ENCODE measurements at places on chromosomes 6 and 20.

GRCh38 chr6:4903121-4903520 is 100.7 kb downstream of the RPP40 start:
- DNase-seq, result no peak

DNA sequence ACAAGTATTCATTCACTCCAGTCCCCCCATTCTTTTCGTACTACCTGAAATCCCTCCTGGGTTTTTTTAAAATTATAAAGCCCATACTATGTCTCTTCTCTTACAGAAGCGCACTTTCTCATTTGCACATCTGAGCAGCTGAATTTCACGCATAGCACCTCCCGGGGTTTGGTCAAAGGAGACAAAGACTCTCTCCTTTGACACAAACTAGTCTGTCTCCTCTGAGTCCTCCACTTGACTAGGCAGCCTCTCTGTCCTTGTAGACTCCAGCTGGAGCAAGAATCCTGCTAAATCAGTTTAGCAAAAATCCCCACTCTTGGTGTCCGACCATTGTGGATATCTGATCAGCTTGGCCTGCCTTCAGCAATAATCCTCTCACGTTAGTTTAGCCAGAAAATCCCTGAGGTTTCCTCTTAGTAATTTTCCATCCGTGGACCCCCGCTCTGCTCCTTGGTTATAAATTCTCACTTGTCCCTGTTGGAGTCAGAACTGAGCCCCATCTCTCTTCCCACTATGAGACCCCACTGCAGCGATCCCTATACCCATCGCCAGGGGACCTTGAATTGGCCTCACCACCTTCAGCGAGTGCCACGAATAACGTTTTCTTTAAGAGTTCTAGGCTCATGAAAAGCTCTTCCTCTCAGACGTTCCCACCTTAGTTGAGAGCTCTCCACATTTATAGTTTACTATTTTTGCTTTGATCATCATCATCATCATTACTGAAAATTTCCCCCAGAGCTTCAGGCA is 29.0 kb downstream of the PDYN start:
- DNase-seq, result no peak

DNA sequence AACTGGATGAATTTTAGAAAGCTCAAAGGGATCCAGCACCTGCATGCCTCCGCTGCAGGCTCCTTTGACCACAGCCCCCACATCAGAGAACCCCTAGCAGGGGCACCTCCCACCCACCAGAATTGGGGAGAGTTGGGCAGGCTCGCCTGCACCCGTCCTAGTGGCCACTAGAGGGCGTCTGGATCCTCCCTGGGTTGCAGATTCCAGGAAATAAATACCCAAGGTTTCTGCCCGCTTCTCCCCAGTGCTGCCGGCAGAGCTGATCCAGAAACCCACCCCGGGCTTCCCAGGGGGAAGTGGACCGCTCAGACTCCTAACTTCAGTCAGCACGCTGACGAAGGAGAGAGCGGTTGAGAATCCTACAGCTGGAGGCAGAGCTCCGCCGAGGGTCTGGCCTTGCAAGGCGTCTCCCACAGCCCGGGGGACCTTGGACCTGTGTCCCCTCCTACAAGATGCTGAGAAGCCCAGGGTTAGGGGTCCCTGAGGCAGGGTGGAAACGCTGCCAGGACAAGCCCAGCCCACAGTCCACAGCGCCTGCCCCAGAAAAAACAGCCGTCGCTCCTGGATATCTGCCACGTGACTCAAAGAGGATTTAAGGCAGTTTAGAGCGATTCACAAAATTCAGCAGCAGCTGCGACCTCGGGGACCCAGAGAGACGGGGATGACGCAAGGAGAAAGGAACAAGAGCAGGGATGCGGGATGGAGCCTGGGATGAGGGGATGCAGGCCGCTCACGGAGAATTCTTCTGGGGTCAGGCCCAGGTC is 32.6 kb upstream of the PHACTR3 start:
- peak; percentile 38 for DNase-seq

- no peak for DNase-seq
These were observed 31.3 kb downstream of the C20orf203 start for GRCh38 chr20:32642257-32643046.

- no peak for DNase-seq
These were observed 10.5 kb downstream of the DDRGK1 start for GRCh38 chr20:3193806-3194616.

DNA sequence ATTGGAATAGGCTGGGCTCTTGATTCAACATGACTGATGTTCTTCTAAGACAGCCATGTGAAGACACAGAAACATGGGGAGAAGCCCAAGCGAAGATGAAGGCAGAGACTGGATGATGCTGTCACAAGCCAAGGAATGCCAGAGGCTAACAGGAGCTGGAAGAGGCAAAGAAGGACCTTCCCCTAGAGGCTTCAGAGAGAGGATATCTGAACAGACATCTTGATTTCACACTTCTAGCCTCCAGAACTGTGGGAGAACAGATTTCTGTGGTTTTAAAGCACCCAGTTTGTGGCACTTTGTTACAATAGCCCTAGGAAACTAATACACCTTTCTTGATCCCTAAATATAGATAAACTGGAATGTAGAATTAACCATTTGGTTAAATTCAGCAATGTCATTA is 127.0 kb downstream of the EDN1 start:
- no peak for DNase-seq

DNA sequence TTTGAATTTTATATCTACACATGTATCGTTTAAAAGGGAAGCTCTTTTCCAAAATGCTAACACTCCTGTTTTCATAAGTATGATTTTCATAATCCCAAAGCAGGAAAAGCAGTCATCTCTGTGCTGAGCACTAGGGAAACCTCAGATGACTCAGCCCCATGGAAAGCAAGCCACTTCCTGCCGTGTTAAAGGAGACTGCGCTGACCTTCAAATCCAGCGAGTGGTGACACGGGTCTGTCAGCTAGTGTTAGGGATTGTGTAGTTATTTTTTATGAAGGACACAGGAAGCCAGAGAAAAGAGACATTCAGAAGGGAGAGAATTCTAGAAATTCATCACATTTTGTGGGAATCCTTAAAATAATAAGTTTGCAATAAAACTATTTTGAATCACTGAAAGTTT is 57.0 kb upstream of the CD93 start:
- no peak for DNase-seq

DNA sequence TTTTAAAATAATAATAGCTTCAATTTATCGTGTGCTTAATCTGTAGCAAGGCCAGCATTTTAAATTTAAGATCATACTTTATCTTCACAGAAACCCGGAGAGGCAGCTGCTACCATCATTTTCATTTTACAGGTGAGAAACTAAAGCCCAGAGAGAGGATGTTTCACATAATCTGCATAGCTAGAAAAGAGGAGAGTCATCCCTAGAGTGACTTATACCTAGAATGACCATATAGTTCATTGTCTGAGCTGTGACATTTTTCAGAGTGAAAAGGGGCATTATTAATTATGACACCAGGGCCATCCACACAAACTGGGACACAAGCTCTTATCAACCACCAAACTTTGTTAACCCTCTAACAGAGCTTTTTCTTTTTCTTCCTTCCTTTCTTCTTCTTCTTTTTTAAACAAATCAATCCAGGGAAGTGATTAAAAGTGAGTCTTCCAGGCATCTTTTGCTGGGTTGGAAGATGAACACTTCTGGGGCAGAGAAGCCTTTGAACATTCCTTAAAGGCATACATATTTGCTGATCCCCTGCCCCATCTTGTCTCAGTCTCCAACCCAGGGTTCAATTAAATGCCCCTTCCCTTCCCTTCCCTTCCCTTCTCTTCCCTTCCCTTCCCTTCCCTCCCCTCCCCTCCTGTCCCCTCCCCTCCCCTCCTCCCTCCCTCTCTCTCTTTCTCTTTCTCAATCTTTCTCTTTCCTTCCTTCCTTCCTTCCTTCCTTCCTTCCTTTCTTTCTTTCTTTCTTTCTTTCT is 272.5 kb upstream of the JAG1 start:
- no peak for DNase-seq

GRCh38 chr6:33786736-33787135 is 2.2 kb downstream of the LEMD2 start:
- DNase-seq, result no peak

DNA sequence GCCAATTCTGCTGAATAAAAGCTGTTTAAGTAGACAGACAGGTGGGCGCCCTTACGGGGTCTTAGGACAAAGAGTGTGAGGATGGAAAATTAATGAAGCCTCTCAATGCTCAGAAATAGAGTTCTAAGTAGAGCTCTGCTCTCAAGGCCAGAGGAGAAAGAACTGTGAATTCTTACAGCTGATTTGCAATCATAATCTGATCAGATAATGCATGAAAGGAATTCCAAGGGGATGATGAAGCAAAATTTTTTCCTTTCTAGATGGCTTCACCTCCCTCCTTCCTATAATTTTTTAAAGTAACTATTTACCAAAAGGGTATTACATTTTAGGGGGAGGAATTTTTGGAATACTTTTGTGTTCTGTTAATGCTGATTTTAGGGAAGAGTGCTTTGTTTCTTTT is 308.1 kb upstream of the HS3ST5 start:
- DNase-seq, result no peak

GRCh38 chr6:16706911-16707783 is 54.1 kb downstream of the ATXN1 start:
- no peak for DNase-seq

DNA sequence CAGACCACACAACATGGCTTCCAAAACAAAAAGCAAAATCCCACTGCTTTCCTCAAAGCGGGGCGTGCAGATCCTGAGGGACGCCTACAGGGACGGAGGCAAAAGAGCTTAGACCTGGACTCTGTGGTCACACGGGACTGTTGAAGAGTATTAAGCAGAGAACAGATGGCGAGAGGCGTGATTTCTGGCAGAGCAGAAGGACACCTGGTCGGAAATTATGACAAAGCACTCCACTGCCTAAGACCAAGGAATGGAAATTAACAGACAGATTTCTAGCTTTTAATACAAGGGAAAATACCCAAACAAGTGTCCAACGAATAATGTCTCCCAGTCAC is 15.4 kb downstream of the CST7 start:
- DNase-seq, result no peak

DNA sequence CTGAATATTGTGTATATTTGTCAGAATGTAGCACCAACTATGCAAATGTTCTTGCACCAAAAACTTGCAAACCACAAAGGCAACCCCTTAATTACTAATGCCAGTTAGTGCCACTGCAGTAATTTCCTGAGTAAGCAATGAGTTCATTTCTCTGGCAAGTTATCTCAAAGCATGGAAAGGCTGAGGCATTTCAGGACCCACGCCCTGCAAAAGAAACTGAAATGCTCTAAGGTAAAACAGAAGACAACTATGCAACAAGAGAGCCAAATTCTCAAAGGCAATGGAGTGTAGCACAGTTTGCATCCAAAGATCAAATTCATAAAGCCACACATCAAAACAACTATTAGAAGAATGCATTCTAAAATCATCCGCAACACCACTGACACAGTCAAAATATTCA is 994.4 kb downstream of the EYS start:
- DNase-seq, result no peak

DNA sequence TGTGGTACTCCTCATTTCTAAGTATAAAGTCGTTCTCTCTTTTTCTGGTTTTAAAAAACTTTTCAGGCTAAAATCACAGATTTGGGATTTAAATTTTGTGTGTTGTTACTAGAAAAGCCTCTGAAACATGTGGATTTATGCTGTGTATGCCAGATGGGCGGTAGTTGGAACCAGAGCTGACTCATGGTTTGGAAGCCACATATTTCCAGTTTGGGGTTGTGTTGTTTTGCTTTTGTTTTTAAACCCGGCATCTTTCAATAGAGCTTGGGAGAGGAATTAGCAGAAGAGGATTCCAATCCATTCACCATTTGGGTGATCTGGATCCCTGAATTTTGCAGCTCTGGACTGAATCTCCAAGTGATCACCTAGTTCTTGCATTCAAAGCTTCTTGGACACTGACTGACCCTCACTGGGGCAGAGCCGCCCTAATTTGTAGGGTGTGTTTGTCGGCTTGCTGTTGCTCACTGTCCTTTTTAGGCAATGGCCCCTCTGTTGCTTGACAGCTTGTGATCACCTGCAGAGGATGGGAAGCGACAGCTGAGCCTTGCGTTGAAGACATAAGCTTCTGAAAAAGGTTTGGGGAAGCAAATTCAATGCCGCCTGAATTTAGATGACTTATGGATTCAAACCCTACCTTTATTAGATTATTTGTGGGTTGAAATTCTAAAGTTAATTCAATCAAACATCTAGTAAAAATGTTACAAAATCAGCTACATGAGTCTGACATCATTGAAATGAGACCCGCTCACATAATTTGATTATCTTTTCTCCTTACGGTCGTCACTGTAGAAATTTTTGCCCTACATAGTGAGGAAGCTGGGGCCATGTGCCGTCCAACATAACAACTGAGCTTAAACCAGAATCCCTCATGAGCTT is 79.9 kb upstream of the CD83 start:
- DNase-seq, result no peak

- no peak for DNase-seq
These were observed 37.0 kb upstream of the MCUR1 start for GRCh38 chr6:13851330-13851729.

DNA sequence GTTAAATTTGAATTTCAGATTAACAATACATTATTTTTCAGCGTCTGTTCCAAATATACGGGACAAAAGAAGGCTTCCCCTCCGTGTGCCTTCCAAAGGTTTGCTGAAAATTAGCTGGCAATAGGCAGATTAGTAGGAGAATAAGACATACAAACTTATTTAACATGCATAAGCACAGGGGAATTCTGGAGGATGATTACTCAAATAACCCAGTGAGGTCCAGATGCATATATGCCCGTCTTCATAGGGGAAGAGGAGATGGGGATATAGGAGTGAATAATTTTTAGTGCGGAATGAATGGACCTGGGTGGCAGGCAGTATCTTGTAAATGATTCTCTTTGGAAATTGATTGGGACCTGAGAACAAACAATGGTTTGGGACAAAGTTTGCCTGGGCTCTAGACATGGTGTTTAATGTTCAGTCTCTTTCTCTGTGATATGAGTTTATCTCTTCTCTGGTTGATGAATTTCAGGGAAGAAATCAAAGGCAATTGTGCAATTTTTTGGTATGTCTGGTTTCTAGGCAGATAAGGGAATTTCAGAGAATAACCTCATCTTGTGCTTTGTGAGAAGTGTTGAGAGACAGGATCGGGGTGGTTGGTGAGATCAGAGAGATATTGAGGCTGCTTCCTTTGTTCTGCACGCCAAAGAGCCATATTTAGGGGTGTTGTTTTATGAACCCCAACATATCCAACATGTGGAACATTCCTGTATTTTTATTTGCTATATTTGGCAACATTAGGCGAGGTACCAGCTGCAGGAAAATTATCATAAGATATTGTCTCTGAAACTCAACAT is 63.7 kb downstream of the MKKS start:
- no peak for DNase-seq

DNA sequence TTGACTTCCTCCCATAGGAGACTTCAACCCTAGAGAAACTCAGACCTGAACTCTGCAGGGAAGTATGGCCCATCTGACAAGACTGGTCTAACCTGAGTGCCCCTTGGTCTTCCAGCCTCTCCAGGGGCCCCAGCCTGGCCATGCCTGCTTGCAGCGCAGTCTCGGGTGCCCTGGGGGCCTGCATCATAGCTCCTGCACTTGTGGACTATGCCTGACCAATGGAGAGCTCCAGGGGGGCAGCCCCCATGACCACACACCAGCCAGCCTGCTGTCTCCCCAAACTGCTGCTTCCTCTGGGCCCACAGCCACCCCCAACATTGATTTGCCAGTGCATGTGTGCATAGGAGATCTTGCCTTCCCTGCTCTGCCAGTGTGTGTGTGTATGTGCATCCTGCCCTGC is 608.6 kb upstream of the MARCKS start:
- DNase-seq, result no peak

- DNase-seq, result peak; percentile 63
These were observed 26.2 kb upstream of the GATA5 start for GRCh38 chr20:62501801-62502495.
